ENCODE measurements at places on chromosomes 16 and 17.

- no peak for DNase-seq
Measured at GRCh38 chr17:77893144-77894044, 65.1 kb upstream of the TNRC6C start.

DNA sequence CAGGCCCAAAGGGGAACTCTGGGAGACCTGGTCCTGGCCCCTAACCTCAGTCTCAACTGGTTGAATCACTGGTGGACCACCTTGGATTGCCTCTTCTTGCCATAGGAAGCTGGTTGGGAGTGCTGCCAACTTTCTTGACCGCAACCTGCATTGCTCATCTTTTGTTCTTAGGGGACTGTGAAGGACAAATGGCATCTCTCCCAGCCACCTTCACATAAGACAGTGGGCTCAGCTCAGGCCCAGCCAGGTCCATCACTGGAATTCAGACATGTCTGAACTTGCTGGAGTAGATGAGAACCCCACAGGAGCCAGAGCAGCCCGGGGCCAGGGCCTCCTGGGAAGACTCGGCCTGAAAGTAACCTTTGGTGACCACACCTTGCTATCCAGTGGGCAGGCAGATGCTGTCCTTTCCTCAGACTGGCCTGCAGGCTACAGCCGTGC is 18.8 kb downstream of the ADORA2B start:
- DNase-seq, result no peak

GRCh38 chr17:40309949-40310510 is 1.1 kb downstream of the RARA start:
- DNase-seq, result no peak

GRCh38 chr16:23528644-23529310 is 18.5 kb upstream of the GGA2 start:
- DNase-seq, result no peak

- DNase-seq, result no peak
Measured at GRCh38 chr17:78617511-78618061, 40.4 kb upstream of the DNAH17 start.

GRCh38 chr17:40343219-40344119 is 21.1 kb downstream of the GJD3 start:
- no peak for DNase-seq

DNA sequence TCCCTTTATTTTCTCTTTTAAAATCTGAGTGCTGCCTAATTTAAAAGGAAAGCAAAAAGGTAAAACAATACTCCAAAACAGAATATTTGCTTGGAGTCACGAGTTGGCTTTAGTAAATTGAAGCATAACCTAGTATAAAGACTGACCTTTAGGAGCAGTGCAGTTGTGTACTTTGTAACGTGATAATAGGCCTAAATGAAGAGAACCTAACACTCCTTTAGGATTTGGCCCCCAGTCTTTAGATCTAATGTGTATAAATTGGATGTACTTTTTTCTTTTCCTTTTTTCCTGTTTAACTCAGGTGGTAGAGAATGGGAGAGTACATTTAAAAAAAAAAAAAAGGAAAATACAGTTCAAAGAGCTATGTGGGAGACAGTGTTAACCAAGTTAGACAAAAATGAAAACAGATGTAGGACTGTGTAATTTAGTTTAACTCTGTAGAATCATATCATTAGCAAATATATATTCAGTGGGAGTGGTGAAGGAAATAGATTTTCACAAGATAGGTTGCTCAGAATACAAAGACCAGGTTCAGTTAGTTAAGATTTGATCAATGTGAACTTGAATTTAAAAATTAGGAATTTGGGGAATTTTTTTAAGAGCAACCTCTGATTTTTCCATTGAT is 16.8 kb downstream of the CPD start:
- no peak for DNase-seq

DNA sequence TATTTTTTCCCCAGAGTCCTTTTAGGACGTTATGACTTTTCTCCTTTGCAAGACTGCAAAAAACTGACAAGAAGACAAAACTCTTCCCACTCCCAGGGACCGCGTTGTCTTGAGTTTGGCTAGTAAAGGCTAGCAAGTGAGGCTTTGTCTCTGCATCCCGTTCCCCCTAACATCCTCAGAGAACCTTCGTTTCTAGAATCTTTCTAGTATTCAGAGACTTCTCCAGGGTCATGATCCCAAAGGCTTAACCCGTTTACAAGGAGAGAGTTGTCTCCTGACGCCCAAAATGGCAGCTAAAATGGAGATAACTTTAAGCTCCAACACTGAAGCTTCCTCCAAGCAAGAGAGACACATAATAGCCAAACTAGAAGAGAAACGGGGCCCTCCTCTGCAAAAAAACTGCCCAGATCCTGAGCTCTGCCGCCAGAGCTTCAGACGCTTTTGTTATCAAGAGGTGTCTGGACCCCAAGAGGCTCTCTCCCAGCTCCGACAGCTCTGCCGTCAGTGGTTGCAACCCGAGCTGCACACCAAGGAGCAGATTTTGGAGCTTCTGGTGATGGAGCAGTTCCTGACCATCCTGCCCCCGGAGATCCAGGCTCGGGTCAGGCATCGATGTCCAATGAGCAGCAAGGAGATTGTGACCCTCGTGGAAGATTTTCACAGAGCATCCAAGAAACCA is 843 bp downstream of the ZNF174 start:
- DNase-seq, result no peak

DNA sequence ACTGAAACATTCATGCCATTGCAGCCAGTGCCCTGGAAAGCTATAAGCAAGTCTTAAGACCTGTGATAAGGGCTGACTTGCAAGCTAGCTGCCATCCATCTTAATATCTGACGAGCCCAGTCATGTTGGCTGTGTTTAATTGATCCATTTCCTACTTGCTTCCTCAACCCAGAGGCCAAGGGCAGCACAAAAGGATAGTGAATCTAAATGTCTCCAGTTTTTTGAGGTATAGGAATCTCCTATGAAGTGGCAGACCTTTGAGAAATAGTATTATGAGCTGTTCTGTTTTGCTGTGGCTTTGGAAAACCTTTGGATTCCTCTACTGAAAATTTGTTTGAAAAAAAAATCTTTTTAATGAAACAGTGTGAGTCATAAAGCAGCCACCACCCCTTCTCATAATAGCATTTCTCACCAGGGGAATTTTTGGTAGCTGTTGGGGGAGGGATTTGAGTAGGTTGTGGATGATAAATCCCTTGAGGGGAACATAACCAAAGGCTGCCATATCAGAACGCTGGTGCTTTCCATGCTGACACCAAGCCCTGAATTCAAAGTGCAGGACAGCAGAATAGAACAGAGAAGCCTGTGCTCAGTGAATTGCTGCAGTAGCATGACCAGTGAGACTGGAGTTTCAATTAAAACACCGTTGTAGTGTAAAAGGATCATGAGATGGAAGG is 12.9 kb downstream of the ZNRF1 start:
- peak; percentile 32 for DNase-seq

DNA sequence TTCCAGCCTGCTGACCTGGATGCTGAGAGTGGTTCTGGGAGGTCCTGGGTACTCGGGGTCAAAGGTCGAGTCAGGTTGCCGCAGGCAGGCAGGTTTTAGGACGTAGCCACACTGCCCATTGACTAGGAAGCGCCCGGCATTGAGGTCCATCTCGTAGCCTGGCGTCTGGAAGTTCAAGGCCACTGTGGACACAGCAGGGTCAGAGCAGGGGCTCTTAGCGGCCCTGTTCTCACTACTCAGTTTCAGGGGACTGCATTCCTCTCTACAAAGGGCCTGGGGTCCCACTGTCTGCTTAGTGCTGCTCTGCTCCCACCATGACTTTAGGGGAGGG is 18.9 kb downstream of the PLCD3 start:
- no peak for DNase-seq

DNA sequence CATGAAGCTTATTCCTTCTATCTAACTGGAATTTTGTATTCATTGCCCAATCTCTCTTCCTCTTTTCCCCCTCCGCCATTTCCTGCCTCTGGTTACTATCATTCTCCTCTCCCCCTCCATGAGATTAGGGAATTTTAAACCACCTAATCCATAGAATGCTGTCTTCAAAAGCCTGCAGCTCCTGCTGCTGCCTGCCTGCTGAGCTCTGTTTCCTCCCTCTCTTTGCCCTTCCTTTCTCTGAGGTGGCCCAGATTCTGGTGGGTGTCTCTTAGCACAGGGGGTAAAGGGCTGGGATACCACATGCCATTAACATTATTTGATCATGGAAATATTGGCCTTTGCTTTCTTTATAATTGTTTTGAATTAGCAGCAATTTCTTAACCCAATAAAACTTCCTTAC is 241.6 kb downstream of the CNTNAP4 start:
- no peak for DNase-seq

DNA sequence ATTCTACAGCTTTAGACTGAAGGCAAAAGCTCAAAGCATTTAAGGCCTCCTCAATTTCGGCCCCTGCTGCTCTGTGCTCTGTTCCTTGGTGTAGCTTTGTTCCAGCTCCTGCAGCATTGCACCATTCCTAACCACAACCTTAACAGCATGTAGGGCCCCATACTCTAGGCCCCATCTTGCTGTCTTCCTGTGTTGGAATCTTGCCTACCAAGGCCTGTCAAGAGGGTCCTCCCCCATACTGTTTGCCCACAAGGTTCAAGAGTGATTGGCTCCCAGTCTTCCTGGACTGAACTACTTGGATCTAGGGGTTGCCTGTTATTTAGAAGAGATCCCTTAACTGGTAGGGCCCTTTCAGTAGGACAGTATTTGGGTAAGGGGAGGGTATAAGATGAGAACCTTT is 26.8 kb downstream of the TRPV2 start:
- DNase-seq, result no peak

DNA sequence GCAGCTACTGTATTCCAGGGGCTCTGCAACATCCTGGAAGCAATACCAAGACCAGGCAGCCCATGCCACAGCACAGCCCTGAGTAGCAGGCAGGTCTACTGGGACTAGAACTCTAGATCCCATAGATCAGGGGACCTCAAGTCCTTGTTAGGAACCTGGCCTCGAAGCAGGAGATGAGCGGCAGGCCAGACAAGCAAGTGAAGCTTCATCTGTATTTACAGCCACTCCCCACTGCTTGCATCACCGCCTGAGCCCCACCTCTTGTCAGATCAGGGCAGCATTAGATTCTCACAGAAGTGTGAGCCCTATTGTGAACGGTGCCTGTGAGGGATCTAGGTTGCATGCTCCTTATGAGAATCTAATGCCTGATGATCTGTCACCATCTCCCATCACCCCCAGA is 295.7 kb upstream of the TNRC6C start:
- no peak for DNase-seq

- DNase-seq, result no peak
Measured at GRCh38 chr16:392450-393030, 4.5 kb upstream of the NME4 start.

DNA sequence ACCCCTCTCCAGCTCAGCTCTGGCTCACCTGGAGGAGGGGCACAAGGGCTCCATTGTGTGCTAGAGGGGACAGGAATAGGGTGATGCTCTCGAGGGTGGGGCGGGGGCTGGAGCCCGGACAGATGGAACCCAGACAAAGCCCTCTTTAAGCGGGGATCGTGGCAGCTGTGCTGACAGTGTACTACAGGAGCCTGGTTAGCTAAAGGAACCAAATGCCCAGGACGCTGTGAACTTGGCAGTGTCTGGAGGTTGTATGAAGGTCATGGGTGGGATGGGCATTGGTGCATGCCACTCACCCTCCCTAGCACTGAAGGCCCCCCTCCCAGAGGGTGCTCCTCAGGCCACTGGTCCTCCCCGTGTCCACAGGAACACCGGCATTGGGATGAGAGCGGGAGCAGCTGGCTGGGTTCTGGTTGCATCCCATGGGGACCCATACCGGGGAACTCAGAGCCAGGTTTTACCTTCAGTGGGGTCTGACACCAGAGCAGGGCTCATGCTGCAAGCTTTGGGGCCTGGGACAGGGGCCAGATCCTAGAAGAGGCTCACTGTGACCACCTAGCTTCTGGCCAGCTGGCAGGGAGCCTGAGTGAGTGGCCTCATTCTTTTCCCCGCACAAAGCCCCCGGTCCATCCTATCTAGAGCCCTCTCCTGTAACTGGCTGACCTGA is 11.9 kb downstream of the KIF19 start:
- DNase-seq, result no peak

- DNase-seq, result no peak
Measured at GRCh38 chr16:492211-492875, 35.2 kb upstream of the CAPN15 start.

DNA sequence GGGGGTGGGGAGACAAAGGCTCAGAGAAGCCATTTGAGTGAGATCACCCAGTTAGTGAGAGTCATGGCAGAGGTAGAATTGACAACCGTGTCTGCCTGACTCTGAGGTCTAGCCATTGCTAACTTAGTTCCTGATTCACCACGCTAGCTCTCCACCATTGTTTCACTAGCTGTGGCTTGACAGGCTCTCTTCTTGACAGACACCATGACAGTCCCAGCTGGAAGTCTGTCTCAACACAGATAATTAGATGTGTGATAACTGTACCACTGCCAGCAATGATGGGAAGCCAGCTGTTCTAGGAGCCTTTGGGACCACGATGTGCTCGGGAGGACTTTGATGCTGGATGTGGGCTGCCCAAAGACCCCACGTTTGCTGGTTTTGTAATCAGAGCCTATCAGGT is 170.5 kb upstream of the CACNG3 start:
- DNase-seq, result no peak

- no peak for DNase-seq
Measured at GRCh38 chr16:57483725-57484514, 2.4 kb downstream of the DOK4 start.

DNA sequence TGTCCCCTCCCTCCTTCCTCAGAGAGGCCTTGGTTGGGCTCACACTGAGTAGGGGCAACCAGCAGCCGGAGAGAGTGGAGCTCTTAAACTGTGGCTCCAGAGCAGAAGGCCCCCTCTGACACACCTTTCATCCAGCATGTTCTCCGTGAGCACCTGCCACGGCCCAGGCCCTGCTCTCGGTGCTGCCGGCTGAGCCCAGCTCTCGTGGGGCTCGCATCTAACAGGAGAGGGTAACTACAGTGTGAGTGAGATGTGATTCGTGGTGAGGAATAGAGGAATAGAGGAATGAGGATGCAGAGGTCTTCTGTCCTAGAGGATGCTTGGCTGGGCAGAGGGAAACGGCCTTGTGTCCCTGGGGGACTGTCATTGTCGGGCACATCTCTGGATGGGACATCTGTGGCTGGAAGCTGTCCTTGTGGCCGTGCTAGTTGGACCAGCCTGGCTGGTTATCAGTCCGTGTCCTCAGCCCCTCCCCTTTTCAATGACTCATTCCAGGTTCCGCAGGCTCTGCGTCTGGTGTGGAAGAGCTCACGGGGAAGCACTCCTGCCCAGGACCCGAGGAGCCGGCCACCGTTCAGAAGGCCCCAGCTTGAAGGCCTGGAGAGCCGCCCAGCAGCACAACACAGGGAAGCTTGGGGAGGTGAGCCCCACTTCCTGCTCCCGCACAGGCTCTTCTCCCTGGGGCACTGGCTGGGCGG is 11.9 kb upstream of the DNASE1 start:
- no peak for DNase-seq

- DNase-seq, result no peak
Measured at GRCh38 chr16:67685388-67686112, 18.9 kb downstream of the C16orf86 start.

DNA sequence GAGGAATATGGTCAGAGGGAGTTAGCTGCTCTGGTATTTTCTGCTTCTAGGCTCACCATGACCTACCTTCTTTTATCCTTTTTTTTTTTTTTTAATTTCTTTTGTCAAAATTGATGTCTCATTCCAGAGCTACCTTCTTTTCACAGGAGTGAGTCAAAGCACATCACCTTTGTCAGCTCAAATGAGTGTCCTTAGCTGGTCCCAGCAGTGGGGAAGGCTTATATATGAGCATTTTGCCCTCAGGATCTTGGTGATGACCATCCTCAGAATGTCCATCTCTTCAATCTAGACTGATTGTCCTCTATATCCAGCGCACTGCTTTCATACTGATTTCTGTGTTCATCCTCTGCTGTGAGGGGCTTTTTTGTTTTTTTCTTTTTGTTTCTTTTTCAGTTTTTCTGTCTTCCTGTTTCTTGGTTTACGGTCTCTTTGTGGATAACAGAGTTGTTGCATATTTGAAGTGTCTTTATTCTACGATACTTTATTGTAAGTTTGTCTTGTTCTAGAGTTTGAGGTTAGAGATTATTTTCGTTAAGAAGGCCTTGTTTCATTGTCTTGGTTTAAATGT is 24.9 kb downstream of the CBFB start:
- DNase-seq, result no peak

Measured in stimulated activated CD4-positive, alpha-beta T cell treated with anti-CD3 and anti-CD28 coated beads, Interleukin-12 subunit alpha, Interleukin-12 subunit beta, amount 100 ng/mL, for 24 hours (primary cell).